ENCODE measurements at places on chromosomes 3 and 15. TPM values are rescaled to one million over a fixed set of nuclear protein-coding genes. Genes with fewer than 3 reads are reported as not detected.

FOXL2NB gene
- 1.4 TPM for total RNA-seq

INKA1 gene
- total RNA-seq, result 2.0 TPM

ATP13A4 gene
- total RNA-seq, result not detected

GASK1A gene
- total RNA-seq, result not detected

GUCA1C gene
- total RNA-seq, result not detected

IGDCC3 gene
- total RNA-seq, result 0.20 TPM

TP63 gene
- 0.70 TPM for total RNA-seq

PARP9 gene
- 5.3 TPM for total RNA-seq

CD96 gene
- total RNA-seq, result not detected

PCSK6 gene
- 8.1 TPM for total RNA-seq

SNTN gene
- total RNA-seq, result not detected

ST6GAL1 gene
- total RNA-seq, result 2.1 TPM

WDR93 gene
- total RNA-seq, result 0.15 TPM

AP3B2 gene
- 0.49 TPM for total RNA-seq

SENP7 gene
- 2.0 TPM for total RNA-seq

CKMT1B gene
- 3.4 TPM for total RNA-seq

FSIP1 gene
- 0.51 TPM for total RNA-seq

AQP9 gene
- total RNA-seq, result not detected

ST8SIA2 gene
- 0.41 TPM for total RNA-seq

COL6A5 gene
- total RNA-seq, result not detected

LRRC28 gene
- total RNA-seq, result 13.4 TPM

ISY1 gene
- total RNA-seq, result 19.1 TPM

ZNF660 gene
- not detected for total RNA-seq

GTF2E1 gene
- total RNA-seq, result 12.0 TPM

CSPG4 gene
- 0.07 TPM for total RNA-seq

HESX1 gene
- not detected for total RNA-seq

CADPS gene
- not detected for total RNA-seq

LRRC49 gene
- total RNA-seq, result 3.5 TPM

MESP2 gene
- total RNA-seq, result 0.62 TPM

COL8A1 gene
- not detected for total RNA-seq

SLITRK3 gene
- total RNA-seq, result not detected

ZNF385D gene
- not detected for total RNA-seq

SMARCC1 gene
- total RNA-seq, result 30.5 TPM

GP9 gene
- total RNA-seq, result not detected

Measured in A549 treated with RU486 at 1 μM for 4 hours (cell line).